ENCODE measurements at places on chromosomes 7 and 10. TPM values are rescaled to one million over a fixed set of nuclear protein-coding genes. Genes with fewer than 3 reads are reported as not detected.

- no peak overlapping the region for H3K27ac ChIP-seq
- H3K27me3 ChIP-seq, result peaks cover 14% of the 10 kb centered on the region
- no peak for DNase-seq
- H3K36me3 ChIP-seq, result no peaks in the 10 kb centered on the region
- H3K4me3 ChIP-seq, result no peak overlapping the region
These were observed 95.0 kb downstream of the MICALL2 start for GRCh38 chr7:1364068-1364905.

DNA sequence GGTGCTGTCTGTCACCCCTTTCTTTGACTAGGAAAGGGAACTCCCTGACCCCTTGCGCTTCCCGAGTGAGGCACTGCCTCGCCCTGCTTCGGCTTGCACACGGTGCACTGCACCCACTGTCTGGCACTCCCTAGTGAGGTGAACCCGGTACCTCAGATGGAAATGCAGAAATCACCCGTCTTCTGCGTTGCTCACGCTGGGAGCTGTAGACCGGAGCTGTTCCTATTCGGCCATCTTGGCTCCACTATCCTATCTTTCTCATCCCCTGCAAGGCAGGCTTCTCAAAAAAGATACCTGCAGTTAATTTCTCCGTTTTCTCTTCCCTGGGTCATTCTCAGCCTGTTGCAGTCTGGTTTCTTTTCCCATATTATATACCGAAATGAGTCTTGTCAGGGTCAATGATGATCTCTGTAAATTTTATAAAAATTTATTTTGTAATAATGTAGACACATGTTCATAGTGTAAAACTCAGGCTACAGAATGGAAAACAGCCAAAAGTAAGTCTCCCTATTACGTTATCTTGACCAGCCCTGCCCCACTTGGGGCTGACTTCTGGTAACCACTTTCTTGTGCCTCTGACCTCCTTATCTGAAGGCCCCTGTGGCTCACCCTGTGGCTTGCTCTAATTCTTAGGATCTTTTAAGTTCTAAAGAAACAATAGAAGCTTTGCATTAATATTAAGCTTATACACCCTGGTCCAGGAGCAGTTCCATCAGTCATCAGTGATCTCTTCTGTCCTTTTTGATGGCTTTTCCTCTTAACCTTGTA is 20.7 kb downstream of the BLVRA start:
- peaks cover 21% of the 10 kb centered on the region for H3K36me3 ChIP-seq
- no peaks in the 10 kb centered on the region for H3K27me3 ChIP-seq
- no peak for DNase-seq
- H3K27ac ChIP-seq, result no peak overlapping the region

ANK3 gene
- 51.4 TPM for total RNA-seq

GRCh38 chr10:11776080-11776479 is 33.9 kb downstream of the ECHDC3 start:
- H3K36me3 ChIP-seq, result no peaks in the 10 kb centered on the region
- no peak overlapping the region for H3K4me3 ChIP-seq
- no peaks in the 10 kb centered on the region for H3K4me1 ChIP-seq
- no peak overlapping the region for H3K27ac ChIP-seq
- no peak for DNase-seq
- H3K27me3 ChIP-seq, result no peaks in the 10 kb centered on the region

DNA sequence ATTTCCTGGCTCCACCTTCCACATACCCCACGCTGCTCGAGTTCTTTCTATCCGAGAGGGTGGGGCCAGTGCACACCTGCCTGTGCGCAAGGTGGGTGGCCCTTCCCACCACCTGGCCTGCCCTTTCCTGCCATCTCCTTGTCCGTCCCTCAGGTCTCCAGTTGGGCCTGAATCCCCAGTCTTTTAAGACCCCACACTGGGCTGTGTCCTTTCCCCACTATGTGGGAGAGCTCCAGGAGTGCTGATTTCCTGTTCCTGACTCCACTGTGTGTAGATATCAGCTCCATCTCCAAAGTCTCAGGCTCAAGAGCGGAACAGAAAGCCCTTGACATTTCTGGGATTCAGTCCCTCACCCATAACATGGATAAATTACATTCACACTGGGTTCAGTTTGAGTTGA is 20.1 kb downstream of the LHPP start:
- no peaks in the 10 kb centered on the region for H3K36me3 ChIP-seq
- H3K27ac ChIP-seq, result no peak overlapping the region
- no peaks in the 10 kb centered on the region for H3K27me3 ChIP-seq
- no peak for DNase-seq
- H3K4me3 ChIP-seq, result no peak overlapping the region
